NB4 (cell line): ENCODE measurements at places on chromosomes 4 and X.

DNA sequence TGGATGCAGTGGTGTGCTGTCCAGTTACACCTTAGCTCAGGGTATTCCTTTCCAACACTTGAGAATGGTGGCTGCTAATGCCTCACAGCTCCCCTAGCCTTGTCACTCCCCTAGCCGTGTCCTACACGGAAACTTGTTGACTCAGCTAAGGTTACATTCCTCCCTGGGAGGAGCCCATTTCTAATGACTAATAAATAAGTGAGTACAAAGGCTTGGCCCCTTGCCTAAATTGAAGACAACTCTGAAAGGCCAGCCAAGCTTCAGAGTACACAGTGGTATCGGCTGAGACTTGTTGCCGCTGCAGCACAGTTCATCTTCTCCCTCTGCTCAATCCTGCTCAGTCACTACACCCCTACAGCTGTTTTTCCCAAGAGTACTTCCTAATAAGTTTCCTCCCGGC is 21.2 kb upstream of the SLC25A31 start:
- DNase-seq, result no peak

DNA sequence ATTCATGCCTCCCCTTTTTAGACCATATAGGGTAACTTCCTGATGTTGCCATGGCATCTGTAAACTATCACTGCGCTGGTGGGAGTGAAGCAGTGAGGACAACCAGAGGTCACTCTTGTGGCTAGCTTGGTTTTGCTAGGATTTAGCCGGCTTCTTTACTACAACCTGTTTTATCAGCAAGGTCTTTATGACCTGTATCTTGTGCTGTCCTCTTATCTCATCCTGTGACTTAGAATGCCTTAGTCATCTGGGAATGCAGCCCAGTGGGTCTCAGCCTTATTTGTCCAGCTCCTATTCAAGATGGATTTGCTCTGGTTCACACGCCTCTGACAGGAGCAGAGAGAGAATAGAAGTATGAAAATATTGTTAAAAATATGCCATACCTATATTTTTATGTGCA is 355.7 kb downstream of the ADGRL3 start:
- DNase-seq, result no peak

DNA sequence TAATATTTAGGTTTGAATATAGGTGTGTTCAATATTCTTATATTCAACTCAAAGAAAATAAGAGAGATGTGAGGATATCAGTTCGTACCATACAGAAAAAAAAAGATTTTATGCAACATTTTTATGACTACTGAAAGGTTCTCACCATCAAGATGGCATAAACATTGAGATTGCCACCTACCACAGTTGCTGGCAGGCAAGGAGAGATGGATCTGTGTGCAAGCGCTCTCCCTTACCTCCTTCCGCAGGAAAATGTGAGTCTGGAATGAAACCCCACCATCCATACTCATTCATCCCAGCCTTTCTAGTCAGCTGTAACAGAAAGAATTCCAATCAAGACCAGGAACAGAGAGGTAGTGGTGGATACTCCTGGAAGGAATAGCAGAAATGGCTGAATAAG is 376.9 kb downstream of the PPP3CA start:
- no peak for DNase-seq

GRCh38 chrX:57674861-57675260 is 5.2 kb downstream of the NLRP2B start:
- DNase-seq, result peak; percentile 5

- DNase-seq, result no peak
Measured at GRCh38 chrX:68658530-68658929, 11.1 kb downstream of the STARD8 start.

GRCh38 chr4:148171596-148171995 is 270.6 kb downstream of the NR3C2 start:
- no peak for DNase-seq

DNA sequence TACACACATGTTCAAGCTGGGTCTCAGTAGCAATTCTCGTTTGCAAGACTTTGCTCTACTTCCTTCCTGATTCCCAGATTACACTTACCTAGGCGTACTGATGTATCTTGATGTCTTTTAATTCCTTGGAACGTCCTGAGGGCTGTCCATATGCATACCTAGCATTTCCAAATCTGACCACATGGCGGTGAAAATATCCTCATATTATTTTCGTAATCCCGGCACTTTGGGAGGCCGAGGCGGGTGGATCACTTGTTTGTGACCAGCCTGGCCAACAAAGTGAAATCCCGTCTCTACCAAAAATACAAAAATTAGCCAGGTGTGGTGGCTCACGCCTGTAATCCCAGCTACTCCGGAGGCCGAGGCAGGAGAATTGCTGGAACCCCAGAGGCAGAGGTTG is 1786.3 kb upstream of the TENM3 start:
- DNase-seq, result no peak

GRCh38 chrX:25025615-25026014 is 9.8 kb upstream of the ARX start:
- DNase-seq, result no peak

GRCh38 chrX:8042304-8042703 is 115.1 kb upstream of the PNPLA4 start:
- DNase-seq, result peak; percentile 7

GRCh38 chr4:143404555-143404954 is 67.9 kb downstream of the GAB1 start:
- no peak for DNase-seq

DNA sequence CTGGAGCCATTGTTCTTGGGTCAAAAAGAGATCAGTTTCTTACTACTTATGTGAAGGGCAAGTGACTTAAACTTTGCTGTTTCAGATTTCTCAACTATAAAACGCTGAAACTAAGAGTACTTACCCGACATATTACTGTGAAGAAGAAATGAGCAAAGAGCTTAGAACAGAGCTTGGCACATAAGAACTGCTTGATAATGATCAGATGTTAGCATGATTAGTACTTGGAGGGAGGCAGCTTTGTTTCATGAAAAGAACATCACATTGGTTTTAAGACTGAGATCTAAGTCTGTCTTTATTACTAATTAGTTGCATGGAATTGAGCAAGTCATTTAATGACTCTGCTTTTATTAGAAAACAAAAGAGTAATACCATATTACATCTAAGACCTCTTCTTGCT is 169.1 kb downstream of the ARHGAP24 start:
- DNase-seq, result no peak
